NCI-H2081 (cell line): ENCODE measurements at places on chromosomes 2 and 18.

DNA sequence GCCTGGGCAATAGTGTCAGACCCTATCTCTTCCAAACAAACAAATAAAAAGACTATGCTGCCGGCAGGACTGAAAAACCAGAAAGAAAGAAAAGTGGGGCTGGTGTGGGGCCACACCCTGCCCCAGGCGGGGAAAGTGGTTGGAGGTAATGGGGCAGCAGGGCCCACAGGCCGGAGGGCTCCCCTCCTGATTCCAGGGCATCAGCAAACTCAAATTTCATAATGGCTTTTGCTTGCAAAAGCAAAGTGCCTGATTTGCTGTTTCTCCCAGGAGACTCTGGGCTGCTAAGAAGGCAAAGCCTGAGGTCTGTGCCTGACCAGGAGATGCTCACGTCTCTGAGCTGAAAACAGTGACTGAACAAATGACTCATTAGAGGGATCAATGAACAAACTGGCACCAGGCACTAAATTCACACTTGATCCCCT is 121.9 kb downstream of the HDAC4 start:
- DNase-seq: no peak

GRCh38 chr18:60910534-60910933 is 422.7 kb upstream of the CDH20 start:
- no peak for DNase-seq

DNA sequence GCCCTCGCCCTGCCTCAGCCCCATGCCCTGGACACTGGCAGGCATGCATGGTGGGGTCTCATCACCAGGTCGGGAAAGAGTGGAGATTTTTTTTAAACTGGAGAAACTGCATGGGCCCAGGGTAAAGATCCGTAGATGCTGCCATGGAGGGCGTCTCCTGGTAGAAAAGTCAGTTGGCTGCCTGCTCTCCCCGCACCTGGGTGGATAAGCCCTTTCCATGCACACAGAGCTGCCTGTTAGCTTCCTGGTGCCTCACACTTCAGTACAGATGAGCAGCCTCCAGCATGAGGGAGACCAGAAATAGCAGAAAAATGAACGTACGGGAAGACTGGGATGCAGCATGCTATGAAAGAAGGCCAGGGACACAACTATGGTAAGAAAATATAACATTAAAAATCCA is 92.0 kb downstream of the ASAP2 start:
- no peak for DNase-seq

GRCh38 chr2:30527411-30527810 is 80.4 kb downstream of the LCLAT1 start:
- no peak for DNase-seq

DNA sequence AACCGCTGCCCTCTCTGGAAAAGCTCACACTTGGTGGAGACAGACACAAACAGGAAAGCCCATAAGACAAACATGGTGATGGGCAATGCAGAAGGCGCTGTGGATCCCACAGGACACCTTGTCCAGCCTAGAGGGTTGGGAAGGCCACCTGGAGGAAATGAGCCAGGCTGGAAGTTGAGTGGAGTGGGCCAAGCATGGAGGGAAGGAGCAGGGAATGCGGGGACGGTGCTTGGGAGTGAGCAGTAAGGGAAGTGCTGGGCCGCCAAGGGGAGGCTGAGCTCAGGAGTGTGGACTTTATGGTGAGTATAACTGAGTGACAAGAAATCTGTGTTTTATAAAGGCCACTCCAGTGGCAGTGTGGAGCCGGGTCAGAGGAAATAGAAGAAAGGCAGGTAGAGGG is 2.8 kb upstream of the GRHL1 start:
- DNase-seq: no peak

DNA sequence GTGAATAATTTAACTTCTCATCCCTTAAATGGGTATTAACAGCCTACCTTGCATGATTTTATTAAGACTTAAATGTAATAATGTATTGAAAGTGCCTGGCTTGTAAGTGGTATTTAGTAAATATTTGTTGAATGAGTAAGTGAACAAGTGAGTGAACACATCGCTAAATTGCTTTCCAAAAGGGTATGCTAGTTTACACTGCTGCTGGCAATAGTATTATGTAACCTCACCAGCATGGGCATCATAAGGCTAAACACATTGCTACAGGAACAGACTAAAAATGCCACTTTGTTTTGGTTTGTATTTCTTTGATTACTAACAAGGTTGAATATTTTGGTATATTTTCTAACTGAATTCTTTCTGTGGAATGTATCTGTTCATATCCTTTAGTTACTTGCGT is 9.8 kb downstream of the WDR43 start:
- DNase-seq: no peak

DNA sequence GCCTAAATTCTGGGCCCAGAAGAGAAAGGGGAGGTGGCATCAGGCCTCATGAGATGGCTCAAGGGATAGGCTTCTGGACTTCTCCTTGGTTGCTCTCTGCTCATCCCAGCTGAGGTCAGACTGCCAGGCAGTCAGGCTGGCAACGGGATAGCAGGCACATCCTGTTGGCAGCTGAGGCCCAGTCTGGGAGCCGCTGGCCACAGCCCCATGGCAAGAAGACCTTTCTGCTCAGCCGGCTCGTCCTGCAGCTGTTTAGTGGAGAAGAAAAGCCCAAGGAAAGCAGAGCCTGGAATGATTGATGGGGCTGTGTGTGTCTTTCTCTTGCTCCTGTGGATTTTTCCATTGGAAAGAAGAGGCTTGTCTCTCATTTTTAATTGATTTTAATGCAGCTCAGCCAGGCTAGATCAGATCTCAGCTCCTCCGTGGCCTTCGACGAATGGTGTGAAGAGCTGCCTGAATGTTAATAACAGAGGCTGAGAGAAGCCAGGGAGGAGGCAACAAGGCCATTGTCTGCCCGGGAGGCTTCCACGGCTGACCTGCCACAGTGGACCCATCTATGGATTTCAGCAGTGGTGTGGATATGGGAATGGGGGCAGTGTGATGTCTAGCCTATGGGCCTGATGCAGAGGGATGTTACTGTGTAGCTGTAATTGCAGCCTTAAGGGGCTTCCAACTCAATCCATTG is 99.5 kb downstream of the HS1BP3 start:
- no peak for DNase-seq

DNA sequence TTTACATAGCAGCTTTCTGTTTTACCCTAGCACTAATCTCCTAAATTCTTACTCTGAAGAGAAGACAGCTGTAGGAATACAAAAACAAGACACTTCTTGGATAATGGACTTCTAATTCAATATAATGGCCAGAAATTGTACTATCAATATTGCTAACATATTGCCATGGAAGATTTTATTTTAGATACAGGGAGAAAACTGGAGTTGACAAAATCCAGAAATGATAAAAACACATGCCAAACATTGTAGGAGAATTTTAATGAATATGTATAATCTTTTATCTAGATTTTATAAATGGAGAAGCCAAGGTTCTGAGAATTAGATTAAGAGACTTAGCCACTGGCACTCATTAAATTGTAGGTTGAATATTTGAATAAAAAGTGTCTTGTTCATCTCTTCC is 1838.8 kb upstream of the LRRTM1 start:
- no peak for DNase-seq

DNA sequence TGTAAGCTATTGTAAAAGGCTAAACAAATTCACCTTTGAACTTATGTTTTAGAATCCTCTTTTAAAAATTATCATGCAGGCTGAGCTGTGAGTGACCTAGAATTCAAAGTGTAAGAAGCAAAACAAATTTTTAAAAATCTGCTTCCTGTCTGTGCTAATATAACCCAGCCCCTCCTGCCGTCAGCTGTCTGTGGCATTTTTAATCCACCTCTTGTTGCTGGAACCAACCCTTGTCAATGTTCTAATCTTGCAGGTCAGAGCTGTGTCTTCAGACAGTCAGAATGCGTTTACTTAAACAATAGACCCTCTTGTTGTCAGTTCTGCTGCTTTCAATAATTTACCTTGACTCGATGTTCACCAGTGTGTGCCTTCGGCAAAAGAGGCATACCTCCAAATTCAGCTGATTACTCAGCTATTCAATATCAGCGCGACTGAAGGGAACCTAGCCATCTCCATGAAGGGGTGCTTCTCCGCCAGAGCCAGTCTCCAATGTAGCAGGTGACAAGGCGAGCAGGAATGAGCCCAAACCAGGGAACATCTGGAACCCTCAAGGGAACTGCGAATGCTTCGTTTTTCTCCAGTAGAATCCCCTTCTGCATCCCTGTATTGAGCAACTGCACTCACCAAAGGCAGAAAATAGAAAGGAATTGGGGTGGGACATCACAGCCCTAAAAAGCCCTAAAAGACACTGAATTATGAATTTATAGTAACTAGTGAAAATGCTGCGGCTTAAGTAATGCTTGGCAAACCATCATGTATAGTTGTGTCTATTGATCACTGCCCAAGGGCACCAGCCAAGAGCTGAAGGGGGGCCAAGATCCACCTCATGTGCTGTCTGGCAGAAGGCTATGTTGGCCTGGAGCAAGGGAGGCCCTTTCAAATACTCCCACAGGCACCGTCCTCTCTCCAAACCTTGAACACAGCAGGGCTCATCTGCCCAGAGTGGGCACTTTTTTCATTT is 62.5 kb downstream of the LYPD6B start:
- DNase-seq: no peak

GRCh38 chr2:73256618-73256922 is 22.5 kb downstream of the CCT7 start:
- no peak for DNase-seq

DNA sequence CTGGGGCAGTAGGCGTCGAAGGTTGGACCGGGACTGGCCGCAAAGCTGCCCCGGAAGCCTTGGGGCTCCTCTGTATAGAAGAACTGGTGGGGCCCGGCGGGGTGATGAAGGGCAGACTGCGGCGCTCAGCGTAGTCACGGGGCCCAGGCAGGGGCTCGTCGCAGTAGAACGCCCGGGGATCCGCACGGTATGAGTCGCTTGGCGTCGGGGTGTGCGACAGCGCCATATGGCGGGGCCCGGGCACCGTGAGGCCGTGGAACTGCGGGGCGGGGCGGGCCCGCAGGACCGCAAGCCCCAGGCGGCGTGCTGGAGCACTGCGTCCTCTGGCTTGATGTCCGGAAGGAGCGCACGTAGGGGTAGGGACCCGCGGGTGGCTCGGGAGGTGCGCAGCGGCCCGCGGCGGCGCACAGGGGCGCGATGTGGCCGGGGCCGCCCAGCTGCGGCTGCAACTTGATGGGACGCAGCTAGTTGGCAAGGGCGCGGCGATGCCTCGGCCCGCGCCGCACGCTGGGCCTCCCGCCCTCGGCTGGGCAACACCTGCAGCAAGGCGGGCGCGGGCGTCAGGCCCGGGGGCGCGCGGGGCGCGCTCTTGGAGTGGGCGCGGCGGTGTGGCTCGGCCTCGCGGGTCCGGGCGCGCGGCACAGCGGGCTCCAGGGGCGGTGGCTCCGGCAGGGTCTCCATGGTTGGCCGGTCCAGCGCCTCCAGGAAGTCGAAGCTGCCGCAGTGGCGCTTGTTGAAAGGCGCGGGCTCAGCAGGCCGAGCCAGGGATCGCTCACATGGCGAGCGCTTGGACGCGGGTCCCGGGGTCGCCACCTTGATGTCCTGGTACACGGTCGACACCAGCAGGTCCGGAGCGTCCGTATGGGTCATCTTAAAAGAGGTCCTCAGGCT is 251.4 kb downstream of the ANKRD30B start:
- DNase-seq: no peak

GRCh38 chr2:216887138-216887537 is 27.3 kb upstream of the TNP1 start:
- DNase-seq: no peak

GRCh38 chr2:16644221-16644925 is 21.3 kb downstream of the CYRIA start:
- DNase-seq: no peak

- no peak for DNase-seq
Observed at GRCh38 chr2:196353717-196354116, 182.3 kb upstream of the STK17B start.

DNA sequence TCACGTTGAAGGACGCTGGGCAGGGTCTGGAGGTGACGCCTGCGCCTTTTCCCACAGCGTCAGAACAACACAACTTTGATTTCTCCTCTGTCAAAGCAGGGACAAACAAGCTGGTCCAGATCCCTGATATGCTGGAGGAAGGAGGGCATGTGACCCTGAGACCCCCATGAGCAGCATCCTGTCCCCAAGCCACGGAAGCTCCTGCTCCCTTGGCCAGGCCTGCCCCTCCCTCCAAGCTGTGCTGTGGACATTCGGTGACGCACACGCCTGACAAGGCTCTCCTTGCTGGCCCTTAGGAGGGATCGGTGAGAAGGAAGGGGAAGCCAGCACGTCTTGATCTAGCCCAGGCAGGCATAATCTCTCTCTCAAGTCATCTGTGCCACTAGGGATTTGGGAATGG is 11.3 kb downstream of the MLPH start:
- DNase-seq: no peak

GRCh38 chr2:226703514-226703913 is 96.1 kb downstream of the IRS1 start:
- DNase-seq: no peak

DNA sequence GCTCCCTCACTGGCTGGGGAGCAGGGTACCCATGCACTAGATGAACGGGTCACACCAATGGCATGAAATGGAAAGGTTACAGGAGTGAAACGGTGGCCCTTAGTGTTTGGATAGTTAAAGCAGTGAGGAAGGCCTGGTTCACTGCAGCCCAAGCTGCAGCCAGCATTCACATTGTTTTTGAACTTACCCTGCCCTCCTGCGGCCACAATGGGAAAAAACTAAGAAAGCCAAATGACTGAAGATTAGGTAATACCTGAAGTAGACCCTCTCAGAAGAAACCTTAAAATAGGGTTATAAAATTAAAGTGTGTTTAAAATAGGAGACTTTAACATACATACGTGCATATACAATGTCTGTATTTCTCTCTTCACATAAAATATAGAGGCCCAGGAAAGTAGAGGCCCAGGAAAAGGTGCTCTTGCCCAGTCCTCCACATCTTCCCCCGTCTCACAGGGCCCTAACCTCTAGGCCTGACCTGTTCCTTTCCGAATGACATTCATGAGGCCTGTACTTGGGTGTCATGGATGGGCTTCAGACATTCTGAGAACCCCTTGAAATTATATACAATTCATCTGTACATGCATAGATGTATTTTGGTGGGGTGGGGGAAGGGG is 33.3 kb downstream of the DOK1 start:
- DNase-seq: peak; percentile 45

GRCh38 chr18:47619771-47620448 is 310.5 kb downstream of the SMAD2 start:
- no peak for DNase-seq

- no peak for DNase-seq
Observed at GRCh38 chr18:46502444-46502843, 154.6 kb downstream of the LOXHD1 start.

DNA sequence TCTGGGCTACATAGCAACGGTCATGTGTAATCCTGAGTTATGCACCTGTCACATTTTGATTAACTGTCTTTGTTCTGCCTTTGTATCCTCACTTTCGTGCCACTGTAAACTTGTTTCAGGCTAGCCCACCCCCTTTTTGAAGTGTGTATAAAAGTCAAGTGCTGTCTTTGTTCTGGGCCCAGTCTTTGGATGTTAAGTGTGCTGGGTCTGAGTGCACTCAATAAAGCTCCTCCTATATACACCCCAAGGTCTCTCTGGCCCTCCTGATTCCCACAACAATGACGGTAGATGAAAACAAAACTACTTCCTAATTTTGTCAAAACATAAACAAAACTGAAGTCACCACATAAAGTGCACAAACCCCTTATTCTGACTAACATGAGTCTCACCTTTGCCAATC is 633.4 kb downstream of the DSC3 start:
- no peak for DNase-seq

GRCh38 chr2:118813601-118814339 is 33.7 kb downstream of the EN1 start:
- DNase-seq: no peak

- no peak for DNase-seq
Observed at GRCh38 chr18:77119101-77119850, 13.3 kb downstream of the MBP start.

- no peak for DNase-seq
Observed at GRCh38 chr18:10149768-10150556, 236.1 kb downstream of the VAPA start.

GRCh38 chr2:162243294-162243693 is at the start of gene FAP:
TSS of gene FAP (minus strand) at chr2:162243445. CDS start at chr2:162243327, 118 bp downstream.
- no peak for DNase-seq
